Nephron progenitor cell (in vitro differentiated cells): ENCODE measurements at places on chromosomes 11 and 22.

DNA sequence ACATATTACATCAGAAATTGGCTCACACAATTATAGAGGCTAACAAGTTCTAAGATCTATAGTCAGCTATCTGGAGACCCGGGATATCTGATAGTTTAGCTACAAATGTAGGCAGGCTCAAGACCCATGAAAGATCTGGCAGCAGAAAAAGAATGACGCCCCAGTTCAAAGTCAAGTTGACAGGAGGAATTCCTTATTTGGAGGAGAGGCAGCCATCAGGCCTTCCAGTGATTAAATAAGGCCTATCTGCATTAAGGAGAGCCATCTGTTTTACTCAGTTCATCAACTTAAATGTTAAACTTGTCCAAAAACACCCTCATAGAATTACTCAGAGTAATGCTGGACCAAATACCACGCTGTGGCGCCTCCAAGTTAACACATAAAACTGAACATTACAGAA lies 1402.6 kb downstream of the FAM181B start:
- DNase-seq = no peak
- H3K4me1 ChIP-seq = peaks cover 14% of the 10 kb centered on the region
- no peak overlapping the region for H3K4me3 ChIP-seq
- no peak overlapping the region for H3K27ac ChIP-seq
- no peaks in the 10 kb centered on the region for H3K27me3 ChIP-seq

DNA sequence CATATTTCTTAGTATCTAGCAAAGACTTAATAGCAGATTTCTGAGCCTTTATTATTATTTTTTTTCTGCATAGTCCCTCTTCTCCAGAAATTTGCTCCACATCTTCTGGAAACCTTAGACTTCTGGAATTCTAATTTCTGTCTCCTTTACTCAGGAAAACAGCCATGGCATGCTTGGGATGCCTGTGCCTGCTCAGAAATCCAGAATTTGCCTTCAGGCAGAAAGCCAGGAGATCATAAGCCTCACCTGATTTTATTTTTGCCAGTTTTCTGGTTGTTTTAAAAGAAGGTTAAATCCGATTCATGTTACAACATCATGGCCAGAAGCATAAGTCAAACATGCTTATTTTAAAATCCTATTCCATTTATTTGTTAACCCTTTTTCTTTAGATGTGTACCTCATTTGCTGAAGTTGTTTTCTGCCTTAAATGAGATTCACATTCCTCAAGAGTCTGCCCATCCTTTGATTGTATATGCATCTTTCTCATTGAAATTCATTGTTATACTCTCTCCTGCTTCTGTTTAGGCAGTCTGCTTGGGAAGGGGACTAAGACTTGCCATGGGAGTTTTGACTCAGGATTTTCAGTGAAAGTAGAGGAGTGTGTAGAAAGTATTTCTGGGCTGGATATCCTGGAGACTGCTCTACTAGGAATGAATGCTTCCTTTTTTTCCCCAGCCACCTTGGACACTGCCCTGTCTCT lies 37.1 kb downstream of the SIK2 start:
- DNase-seq = no peak
- no peaks in the 10 kb centered on the region for H3K4me1 ChIP-seq
- H3K27ac ChIP-seq = no peak overlapping the region
- H3K36me3 ChIP-seq = peaks cover 55% of the 10 kb centered on the region
- no peaks in the 10 kb centered on the region for H3K27me3 ChIP-seq

- H3K27me3 ChIP-seq = peaks cover 76% of the 10 kb centered on the region
- H3K27ac ChIP-seq = no peak overlapping the region
- no peak for DNase-seq
- no peak overlapping the region for H3K4me3 ChIP-seq
- H3K4me1 ChIP-seq = peaks cover under 1% of the 10 kb centered on the region
Measured at GRCh38 chr11:2450321-2451041, 5.7 kb downstream of the KCNQ1 start.

GRCh38 chr11:118128721-118129470 lies 23.7 kb downstream of the SCN4B start:
- no peak for DNase-seq
- H3K36me3 ChIP-seq = no peaks in the 10 kb centered on the region
- H3K27ac ChIP-seq = no peak overlapping the region
- no peak overlapping the region for H3K4me3 ChIP-seq

- peaks cover 43% of the 10 kb centered on the region for H3K36me3 ChIP-seq
- H3K27me3 ChIP-seq = no peaks in the 10 kb centered on the region
- H3K4me1 ChIP-seq = no peaks in the 10 kb centered on the region
- no peak overlapping the region for H3K4me3 ChIP-seq
- no peak for DNase-seq
Measured at GRCh38 chr11:78504708-78505107, 70.0 kb downstream of the NARS2 start.

DNA sequence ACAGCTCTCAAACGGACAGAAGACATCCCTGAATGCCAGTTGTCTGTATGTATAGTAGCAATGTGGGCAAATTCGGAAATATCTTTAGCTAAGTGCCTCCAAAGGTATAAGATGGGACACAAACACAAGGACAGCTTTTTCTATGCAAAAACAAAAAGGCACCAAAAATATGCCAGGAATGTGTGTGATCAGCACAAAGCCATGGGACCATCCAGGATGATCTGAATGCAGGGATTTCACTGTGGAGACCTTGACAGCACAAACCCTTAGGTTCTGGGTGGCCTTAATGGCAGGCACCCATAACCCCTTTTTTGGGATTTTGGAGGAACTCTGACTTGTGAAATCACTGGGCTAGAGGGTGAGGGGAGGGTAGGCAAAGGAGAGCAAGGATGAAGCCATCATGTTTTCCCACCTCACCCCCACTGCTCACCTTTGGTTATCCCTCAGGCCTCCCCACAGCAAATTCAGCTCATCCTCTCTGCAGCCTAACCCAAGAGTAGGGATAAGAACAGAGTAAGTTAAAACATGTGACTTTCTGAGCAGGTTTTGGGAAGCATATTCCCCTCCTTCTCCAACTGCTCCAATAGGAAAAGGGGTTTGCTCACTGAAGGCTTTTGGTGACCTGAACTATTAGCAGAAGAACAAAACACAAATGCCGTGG lies 154.6 kb downstream of the SNX19 start:
- H3K4me3 ChIP-seq = no peak overlapping the region
- H3K4me1 ChIP-seq = peaks cover 80% of the 10 kb centered on the region
- H3K27ac ChIP-seq = no peak overlapping the region
- no peak for DNase-seq

GRCh38 chr22:42817556-42817955 lies 39.5 kb downstream of the ARFGAP3 start:
- H3K4me1 ChIP-seq = peaks cover 26% of the 10 kb centered on the region
- H3K27ac ChIP-seq = no peak overlapping the region
- H3K27me3 ChIP-seq = peaks cover 5% of the 10 kb centered on the region
- H3K36me3 ChIP-seq = peaks cover 34% of the 10 kb centered on the region
- H3K4me3 ChIP-seq = no peak overlapping the region

GRCh38 chr11:125346179-125346530 lies 149.9 kb downstream of the FEZ1 start:
- H3K27me3 ChIP-seq = peaks cover 4% of the 10 kb centered on the region
- peak overlapping the region; percentile 77 for H3K27ac ChIP-seq
- peak overlapping the region; percentile 25 for H3K4me3 ChIP-seq

DNA sequence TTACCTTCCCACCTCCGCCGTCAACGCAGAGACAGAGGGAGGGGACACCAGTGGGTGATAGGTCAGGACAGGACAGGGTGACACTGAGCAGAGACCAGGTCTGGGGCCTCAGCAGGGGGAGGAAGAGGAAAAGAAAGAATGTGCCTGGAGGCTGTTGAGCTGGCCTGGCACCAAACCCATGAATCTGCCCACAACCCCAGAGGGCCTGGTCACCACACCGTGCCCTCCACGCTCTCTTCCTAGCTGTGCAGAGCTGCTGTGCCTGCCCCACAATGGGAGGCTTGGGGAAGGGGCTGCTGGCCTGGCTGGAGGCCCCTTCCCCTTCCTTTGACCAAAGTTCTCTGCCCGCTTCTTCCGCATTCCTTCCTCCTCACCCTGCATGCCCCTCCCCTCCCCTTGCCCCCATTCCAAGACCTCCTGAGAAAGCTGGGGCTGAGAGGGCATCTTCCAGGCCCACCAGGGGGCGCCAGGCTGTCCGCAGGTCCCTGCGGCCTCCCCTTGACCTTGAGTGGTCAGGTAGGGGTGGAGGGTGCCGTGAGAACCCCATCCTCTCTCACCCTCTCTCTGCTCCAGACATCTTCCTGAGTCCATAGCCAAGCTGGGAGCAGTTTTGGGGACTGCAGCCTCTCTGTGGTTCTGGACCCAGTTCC lies 11.0 kb upstream of the CACNA1I start:
- peak; percentile 58 for DNase-seq
- peaks cover 42% of the 10 kb centered on the region for H3K27me3 ChIP-seq
- H3K36me3 ChIP-seq = no peaks in the 10 kb centered on the region
- H3K4me3 ChIP-seq = peak overlapping the region; percentile 68
- H3K4me1 ChIP-seq = peaks cover 23% of the 10 kb centered on the region
- no peak overlapping the region for H3K27ac ChIP-seq

DNA sequence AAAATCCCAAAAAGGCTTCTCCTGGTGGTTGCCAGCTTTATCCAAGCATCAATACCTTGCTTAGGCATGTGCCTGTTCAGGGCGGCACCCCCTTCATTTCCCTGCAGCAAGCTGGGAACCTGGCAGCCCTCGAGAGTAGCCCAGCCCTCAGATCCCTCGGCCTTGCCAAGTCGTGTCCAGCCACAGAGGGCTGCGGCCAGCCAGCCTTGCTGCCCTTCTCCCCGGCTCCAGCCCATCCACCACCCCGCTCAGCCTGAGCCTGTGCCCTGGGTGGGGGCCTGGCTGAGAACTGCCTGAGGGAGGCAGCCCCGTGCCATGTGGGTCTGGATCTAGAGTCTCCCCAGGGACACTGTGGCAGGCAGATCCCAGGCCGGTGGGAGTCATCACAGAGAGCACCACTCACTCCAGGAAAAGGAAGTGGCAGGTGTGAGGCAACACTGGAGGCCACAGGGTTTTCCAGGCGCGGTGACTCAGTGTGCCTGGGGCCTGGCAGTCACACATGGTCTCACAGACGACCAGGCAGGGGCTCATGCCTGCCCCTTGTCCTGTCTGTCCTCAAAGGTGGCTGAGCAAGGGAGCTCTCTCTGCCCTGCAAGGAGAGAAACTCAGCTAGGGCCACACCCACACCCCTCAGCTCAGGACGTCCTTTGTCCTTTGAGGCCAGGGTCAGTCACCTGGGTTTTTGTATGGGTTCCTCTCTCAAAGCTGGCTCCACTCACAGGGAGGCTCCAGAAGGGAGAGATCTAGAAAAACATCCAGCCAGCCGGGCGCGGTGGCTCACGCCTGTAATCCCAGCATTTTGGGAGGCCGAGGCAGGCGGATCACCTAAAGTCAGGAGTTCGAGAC lies 12.2 kb upstream of the CDC42BPG start:
- DNase-seq = no peak
- H3K4me3 ChIP-seq = no peak overlapping the region
- H3K27ac ChIP-seq = no peak overlapping the region
- peaks cover 21% of the 10 kb centered on the region for H3K4me1 ChIP-seq
- peaks cover 23% of the 10 kb centered on the region for H3K36me3 ChIP-seq
- peaks cover 3% of the 10 kb centered on the region for H3K27me3 ChIP-seq

- H3K36me3 ChIP-seq = no peaks in the 10 kb centered on the region
- no peaks in the 10 kb centered on the region for H3K27me3 ChIP-seq
- H3K27ac ChIP-seq = no peak overlapping the region
- DNase-seq = no peak
- no peak overlapping the region for H3K4me3 ChIP-seq
Measured at GRCh38 chr11:100671471-100671870, 15.6 kb upstream of the ARHGAP42 start.

- no peak overlapping the region for H3K4me3 ChIP-seq
- H3K36me3 ChIP-seq = no peaks in the 10 kb centered on the region
- no peak for DNase-seq
- no peak overlapping the region for H3K27ac ChIP-seq
Measured at GRCh38 chr11:8207080-8208000, 38.5 kb upstream of the RIC3 start.

- H3K36me3 ChIP-seq = peaks cover 53% of the 10 kb centered on the region
- no peaks in the 10 kb centered on the region for H3K4me1 ChIP-seq
- H3K27me3 ChIP-seq = no peaks in the 10 kb centered on the region
- peak; percentile 79 for DNase-seq
- H3K4me3 ChIP-seq = no peak overlapping the region
Measured at GRCh38 chr11:9506489-9507276, 45.9 kb downstream of the ZNF143 start.

- no peaks in the 10 kb centered on the region for H3K27me3 ChIP-seq
- peak overlapping the region; percentile 89 for H3K27ac ChIP-seq
- peaks cover 22% of the 10 kb centered on the region for H3K4me1 ChIP-seq
- no peak overlapping the region for H3K4me3 ChIP-seq
- peaks cover 58% of the 10 kb centered on the region for H3K36me3 ChIP-seq
Measured at GRCh38 chr22:17402293-17402692, 33.0 kb downstream of the CECR2 start.

- peaks cover 25% of the 10 kb centered on the region for H3K4me1 ChIP-seq
- H3K36me3 ChIP-seq = no peaks in the 10 kb centered on the region
- no peak overlapping the region for H3K27ac ChIP-seq
- H3K4me3 ChIP-seq = no peak overlapping the region
- H3K27me3 ChIP-seq = peaks cover 11% of the 10 kb centered on the region
Measured at GRCh38 chr11:114987186-114987760, 308.9 kb downstream of the NXPE2 start.

DNA sequence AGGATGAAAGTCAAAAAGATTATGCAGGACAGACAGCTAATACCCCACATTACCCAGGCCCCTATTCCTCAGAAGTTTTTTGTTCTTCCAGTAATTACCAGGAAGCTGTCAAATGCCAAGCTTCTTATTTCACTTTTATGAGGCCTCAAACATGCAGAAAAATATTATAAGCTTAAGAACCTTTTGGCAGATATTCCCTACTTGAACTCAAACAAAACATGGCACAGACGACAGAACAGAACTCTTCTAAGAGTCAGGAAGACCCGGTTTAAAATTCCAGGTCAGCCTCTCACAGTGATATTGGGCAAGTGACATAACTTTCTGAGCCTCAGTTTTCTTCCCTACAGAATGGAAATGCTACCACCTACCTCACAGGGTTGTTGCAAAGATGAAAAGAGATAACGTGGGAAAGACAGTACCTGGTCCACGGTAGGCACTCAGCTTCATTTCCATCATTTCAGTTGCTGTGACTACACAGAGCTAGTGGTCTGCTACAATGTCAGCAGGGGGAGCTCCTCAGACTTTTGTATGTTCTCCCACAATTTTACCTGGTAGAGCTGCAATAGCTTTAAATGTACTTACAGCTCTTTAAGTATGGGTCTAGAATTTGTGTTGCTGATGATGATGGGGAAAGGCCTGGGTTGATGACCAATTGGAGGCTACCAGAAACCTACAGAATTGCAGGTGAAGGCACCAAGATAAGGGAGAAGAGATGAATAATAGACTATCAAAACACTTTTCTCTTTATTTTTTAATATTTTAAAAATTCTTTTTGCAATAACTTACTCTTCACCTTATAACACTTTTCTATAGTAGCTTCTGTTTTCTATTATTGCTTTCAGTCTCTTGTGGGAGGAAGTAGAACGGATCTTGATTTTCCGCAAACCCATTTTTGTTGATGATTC lies 98.3 kb upstream of the CHRM4 start:
- peaks cover 27% of the 10 kb centered on the region for H3K4me1 ChIP-seq
- H3K27ac ChIP-seq = no peak overlapping the region
- peaks cover 22% of the 10 kb centered on the region for H3K36me3 ChIP-seq
